ENCODE measurements at places on chromosomes 7 and 10.

GRCh38 chr10:18071591-18071990, 68.6 kb upstream of the CACNB2 start:
- no peak for DNase-seq

GRCh38 chr10:12814166-12814565, 187.3 kb downstream of the CCDC3 start:
- no peak for DNase-seq

- no peak for DNase-seq
Measured at GRCh38 chr10:21673668-21674067, 139.6 kb downstream of the MLLT10 start.

DNA sequence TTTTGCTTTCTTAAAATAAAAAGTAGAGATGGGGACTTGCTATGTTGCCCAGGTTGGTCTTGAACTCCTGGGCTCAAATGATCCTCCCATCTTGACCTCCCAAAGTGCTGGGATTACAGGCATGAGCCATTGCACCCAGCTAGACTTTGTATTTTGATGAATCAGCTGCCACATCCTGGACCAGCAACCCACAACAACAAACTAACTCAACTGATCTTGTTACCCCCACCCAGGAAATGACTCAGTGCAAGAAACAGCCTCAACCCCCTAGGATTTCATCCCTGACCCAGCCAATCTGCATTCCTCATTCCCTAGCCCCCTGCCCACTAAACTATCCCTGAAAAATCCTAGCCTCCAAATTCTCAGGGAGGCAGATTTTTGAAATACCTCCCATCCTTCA, 123.8 kb downstream of the IPMK start:
- no peak for DNase-seq

- DNase-seq: no peak
Measured at GRCh38 chr10:35343739-35344138, 7.4 kb downstream of the CCNY start.

- no peak for DNase-seq
Measured at GRCh38 chr7:33516568-33516967, 387.2 kb downstream of the BBS9 start.

DNA sequence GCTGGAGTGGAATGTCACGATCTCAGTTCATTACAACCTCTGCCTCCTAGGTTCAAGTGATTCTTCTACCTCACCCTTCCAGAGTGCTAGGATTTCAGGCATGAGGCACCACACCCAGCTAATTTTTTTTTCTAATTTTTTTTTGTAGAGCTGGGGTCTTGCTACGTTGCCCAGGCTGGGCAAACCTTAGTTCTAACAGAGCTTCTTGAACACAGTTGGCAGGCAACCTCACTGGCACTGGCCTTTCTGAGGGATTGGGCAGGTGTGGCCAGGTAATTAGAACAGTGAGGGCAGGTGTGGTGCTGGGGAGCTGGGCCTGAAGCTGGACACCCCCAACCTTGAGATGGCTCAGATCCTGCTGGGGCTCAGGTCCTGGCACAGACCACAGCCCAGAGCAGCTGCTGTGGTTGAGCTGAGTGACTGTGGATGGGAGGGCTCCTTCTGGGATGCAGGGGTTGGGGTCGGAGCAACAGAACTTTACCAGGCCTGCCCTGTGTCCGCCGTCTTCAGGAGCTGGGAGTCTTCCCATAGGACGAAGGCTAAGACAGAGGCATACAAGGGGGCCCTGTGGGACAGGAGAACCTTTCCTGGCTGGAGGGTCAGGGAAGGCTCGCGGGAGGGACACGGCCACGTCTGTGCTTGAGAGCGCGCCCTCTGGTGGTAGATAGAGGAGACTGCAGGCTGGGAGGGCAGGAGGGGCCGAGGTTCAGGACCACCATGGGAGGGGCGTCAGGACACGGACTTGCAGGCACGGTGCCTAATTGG, 48.2 kb downstream of the COL26A1 start:
- DNase-seq: no peak

DNA sequence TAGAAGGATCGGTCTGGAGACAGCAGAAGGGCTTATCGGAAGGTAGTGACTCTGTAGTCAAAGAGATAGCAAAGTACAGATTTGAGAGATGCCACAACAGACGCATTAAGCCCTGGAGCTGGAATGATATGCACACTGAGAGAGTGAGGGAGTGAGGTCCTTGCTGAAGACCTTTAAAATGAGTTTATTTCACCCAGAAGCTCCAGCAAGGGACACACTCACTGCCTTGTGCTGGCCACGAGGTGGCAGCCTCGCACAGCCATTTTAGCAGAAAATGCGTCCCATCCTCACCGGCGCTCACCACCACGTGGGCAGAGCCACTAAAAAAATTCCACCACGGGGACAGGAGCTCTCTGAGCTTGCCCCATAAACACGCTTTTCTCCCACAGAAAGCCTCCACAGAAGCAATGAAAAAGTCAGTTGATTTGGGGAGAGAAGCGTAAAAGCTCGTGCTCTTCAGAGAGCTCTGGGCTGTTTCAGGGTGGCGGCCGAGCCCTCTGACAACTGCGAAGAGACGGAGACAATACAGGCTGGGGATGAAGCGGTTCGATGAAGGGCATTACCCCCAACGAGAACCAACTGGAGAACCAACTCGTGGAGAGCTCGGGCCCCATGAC, 163.0 kb upstream of the KLF14 start:
- peak; percentile 77 for DNase-seq

GRCh38 chr7:87091487-87092066, 32.1 kb upstream of the ELAPOR2 start:
- DNase-seq: no peak

DNA sequence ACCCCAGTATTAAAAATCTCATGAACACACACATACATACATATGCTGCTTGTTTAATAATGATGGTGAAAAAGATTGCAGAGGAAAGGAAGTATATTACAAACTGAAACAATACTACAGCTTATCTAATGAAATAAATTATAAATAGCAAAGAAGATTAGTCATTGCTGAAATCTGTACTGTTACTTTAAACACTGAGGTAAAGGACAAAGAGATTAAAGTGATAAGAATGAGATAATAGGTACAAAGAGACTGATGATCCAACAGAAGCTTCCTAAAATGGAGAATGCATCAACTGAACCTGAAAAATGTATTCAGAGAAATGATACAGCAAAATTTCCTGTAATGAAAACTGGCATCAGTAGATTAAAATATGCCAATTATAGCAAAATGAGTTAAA, 91.5 kb upstream of the KCND2 start:
- DNase-seq: no peak

- no peak for DNase-seq
Measured at GRCh38 chr7:106036004-106036403, 72.9 kb downstream of the CDHR3 start.

DNA sequence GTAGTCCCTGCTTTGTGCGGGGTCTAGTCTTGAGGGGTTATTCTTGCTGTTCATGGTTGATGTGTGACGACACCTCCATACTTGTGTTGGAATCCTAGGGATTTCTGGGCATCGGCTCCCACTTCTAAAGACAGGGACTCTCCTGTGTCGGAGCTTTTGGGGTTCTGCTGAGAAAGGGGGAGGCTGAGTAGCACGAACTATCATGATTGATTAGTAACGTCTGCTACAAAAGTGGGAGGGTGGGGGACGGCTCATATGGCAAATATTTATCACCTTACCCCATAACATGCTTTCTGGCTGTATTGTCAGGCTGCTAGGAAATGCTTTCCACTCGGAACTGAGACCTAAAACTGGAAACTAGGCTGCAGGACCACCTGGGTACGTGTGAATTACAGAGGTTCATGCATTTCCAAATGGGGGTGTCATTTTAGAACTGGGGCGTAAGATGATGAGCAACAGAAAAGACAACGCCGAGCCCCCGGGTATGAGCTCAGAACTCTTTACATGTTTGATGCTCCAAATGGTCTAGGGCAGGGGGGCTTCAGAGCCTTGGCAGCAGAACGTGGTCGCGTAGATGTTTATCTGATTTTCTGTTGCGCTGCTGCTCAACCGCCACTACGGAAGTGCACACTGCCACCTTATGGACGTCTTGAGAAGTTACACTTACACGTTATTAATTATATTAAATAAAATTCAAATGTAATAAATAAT, 15.1 kb upstream of the NME8 start:
- no peak for DNase-seq

DNA sequence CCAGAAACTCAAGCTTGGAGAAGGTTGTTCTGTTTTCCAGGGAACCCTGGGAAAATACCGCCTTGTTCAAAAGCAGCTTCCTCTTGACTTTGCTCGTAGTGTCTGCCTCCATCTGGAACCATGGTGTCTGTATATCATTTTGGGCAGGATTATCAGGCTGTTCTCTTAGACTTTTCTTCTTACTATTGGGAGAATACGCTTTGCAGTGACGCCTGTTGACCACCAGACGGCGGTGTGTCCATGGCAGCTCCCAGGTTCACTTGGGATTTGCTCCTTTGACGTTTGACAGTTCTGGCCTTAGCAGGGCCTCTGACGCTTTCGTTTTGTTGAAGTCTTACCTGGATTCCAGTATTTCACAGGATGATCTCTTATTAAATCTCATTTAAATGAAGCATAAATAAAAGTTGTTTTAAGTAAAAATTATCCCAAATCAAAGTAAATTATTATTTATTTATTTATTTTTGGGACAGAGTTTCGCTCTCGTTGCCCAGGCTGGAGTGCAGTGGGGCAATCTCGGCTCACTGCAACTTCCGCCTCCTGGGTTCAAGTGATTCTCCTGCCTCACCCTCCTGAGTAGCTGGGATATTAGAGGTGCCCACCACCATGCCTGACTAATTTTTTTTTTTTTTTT, 41.8 kb upstream of the GJD4 start:
- no peak for DNase-seq

GRCh38 chr7:27051451-27051850, 44.3 kb downstream of the HOXA1 start:
- no peak for DNase-seq

- peak; percentile 7 for DNase-seq
Measured at GRCh38 chr7:157668884-157669767, 332.3 kb downstream of the DNAJB6 start.

- DNase-seq: no peak
Measured at GRCh38 chr7:47132471-47132870, 449.4 kb downstream of the TNS3 start.

DNA sequence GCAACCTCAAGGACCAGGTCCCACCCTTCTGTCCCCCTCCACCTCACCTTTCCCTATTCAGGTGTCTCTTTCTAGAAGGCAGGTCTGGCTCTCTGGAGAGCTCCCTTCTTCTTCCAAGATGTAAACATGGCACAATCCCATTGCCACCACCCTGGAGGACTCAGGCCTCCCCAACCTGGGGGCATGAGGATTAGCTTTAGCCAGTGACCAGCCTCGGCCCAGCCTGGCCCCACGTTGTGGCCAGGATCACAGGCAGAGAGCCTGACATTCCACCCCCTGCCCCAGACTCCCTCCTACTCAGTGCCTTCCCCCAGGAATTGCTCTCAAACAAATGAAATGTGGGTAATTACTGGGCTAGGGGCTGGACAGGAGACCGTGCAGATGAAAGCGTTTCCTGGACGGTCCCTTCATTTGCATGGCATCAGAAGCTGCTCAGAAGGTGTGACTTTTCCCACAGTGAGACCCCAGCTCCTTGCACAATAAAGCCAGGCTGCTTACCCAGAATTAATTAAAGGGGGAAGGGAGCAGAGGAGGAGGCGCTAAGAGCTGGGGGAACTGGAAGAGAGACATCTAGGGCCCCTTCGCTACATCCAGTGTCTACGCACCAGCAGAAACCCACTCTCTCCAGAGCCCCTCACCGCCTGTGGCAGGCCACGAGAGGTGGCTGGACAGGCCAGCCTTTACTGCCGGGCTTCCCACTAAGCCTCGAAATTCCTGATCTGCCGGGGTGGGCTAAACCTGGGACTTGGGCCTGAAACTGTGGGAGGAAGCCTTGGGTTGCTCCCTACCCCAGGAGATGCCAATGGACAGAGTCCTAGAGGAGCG, 7.7 kb downstream of the FGF8 start:
- no peak for DNase-seq

DNA sequence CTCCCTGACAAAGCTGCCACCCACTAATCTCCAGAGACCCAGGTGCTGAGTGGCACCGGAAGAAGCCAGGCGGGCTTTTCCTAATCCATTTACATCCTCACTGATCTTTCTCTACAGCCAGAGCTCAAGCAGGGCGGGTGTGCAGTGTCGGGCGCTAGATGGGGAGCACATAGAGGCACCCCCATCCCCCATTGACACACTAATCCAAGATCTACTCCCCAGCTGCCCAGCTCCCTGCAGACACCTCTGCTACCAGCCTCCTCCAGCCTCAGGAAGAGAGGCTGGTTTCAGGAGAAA, 22.2 kb downstream of the FRMPD2 start:
- DNase-seq: no peak

DNA sequence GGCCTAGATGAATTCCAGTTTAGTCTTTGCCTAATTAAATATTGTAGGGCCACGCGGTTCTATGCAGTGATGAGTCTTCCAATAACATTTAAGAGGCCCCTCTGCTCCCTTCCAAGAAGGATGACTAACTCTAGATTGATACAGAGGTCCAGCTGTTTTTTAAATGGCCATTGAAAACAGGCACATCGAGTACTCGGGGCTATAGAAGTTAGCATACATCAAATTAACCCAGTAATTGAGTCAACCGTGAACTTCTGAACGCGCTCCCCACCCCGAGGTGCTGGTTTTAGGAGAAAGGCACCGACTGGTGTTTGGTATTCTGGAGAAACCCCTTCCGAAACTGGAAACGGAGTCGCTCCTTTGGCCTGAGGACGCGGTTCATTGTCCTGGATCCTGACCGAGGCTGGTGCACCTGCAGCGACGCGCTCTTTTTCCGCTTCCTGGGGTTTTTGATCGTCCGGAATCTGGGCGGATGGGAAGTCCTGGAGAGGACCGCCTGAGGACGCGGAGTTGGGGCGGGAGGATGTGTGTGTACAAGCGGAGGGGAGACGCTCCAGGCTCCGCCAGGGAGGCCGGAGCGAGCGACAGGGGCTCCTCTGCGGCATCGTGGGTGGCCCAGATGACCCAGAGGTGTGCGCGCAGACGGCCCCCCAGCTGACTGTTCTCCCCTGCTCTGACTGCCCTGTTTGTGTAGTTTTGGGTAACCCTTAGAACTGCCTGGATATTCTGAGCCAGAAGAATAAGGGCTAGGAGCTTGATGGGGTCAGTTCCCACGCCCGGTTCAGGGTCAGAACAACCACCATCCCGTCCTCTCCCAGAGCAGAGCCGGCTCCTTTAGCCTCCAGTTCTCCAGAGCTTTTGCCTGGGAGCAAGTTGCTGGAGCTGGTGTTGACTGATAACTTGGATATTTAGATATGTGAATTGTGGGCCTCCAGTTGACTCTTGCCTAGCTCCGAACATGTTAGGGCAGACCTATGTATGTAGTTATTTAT, 711 bp downstream of the FAM221A start:
- DNase-seq: peak; percentile 65

DNA sequence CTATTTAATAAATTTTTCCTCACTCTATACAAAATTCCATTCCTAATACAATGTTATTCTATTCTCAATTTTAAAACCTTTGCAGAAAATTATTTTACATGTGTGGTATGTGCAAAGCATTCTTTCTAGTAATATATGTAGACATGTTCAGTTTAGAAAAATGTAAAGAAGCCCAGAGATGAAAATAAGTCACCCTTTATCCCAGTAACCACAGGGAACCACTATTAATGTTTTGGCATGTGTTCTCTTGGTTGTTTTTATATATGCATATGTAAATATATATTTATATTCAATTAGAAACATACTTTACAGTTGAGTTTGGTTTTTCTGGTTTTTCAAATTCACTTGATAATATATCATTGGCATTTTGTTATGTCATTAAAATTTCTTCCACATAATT, 14.8 kb upstream of the GLCCI1 start:
- no peak for DNase-seq

GRCh38 chr7:140723006-140723405, 26.5 kb downstream of the NDUFB2 start:
- no peak for DNase-seq
